ENCODE measurements at places on chromosomes 16 and 17.

DNA sequence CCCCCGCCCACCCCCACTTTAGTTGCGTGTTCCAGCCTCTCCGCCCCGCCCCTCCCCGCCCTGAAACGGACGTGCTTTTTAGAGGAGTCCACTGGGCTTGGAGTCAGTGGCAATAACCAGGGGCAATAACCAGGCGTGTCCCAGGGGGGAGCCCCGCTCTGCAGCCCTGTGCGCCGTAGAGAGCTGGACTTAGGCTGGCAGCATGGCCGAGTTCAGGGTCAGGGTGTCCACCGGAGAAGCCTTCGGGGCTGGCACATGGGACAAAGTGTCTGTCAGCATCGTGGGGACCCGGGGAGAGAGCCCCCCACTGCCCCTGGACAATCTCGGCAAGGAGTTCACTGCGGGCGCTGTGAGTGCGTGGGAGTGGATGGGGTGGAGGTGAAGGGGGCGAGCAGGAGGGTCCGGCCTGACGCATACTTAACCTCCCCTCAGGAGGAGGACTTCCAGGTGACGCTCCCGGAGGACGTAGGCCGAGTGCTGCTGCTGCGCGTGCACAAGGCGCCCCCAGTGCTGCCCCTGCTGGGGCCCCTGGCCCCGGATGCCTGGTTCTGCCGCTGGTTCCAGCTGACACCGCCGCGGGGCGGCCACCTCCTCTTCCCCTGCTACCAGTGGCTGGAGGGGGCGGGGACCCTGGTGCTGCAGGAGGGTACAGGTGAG lies at the start of gene ALOX15B:
TSS of gene ALOX15B (plus strand) at position 106 of the 657 bp plus-strand sequence. CDS start at position 203, 97 bp downstream.
- no peaks in the 10 kb centered on the region for H3K36me3 ChIP-seq
- H3K4me3 ChIP-seq, result no peak within 1 kb of the TSS
- H3K27ac ChIP-seq, result no peak within 1 kb of the TSS
- H3K4me1 ChIP-seq, result peaks cover 4% of the 10 kb centered on the region

DNA sequence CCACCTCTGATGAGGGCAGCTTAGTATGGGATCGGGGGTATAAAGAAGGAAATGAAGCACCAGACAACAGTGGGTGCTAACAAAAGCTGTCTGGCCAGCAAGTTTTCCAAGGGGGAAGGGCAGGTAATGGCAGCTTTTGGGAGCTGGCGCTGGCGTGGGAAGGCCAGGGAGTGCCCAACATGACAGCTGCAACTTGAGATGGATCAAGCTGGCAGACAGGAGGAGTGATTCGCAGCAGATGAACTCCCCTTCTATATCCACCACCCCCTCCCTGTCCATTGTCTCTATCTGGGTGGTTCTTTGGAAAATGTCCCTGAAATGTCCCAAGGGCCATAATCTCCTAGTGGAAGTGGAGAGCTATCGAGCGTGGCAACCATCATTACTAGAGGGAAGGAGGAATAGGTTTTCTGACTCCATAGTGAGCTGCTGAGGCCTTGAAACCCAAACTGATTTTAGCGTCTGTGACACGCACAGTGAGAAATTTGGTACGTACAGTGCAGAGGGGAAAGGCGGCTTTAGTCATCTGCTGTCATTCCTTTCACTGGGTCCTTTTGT lies 4.8 kb upstream of the INPP5K start:
- H3K27me3 ChIP-seq, result no peaks in the 10 kb centered on the region
- H3K4me1 ChIP-seq, result no peaks in the 10 kb centered on the region
- H3K27ac ChIP-seq, result peak overlapping the region; percentile 13

GRCh38 chr17:61784510-61784909 lies 78.8 kb downstream of the BRIP1 start:
- no peaks in the 10 kb centered on the region for H3K4me1 ChIP-seq
- no peaks in the 10 kb centered on the region for H3K27me3 ChIP-seq
- H3K27ac ChIP-seq, result no peak overlapping the region
- no peak for DNase-seq
- H3K36me3 ChIP-seq, result peaks cover 4% of the 10 kb centered on the region

GRCh38 chr16:57167953-57168352 lies 17.9 kb downstream of the PSME3IP1 start:
- H3K4me1 ChIP-seq, result peaks cover 16% of the 10 kb centered on the region
- no peaks in the 10 kb centered on the region for H3K27me3 ChIP-seq
- peaks cover 21% of the 10 kb centered on the region for H3K36me3 ChIP-seq

- peaks cover 5% of the 10 kb centered on the region for H3K4me1 ChIP-seq
- DNase-seq, result no peak
- H3K27ac ChIP-seq, result no peak overlapping the region
- no peaks in the 10 kb centered on the region for H3K36me3 ChIP-seq
- no peak overlapping the region for H3K4me3 ChIP-seq
- peaks cover 13% of the 10 kb centered on the region for H3K27me3 ChIP-seq
Observed at GRCh38 chr16:83577078-83577745, 230.6 kb upstream of the HSBP1 start.

GRCh38 chr16:31202414-31203375 lies at the start of gene PYCARD:
Gene PYCARD, minus strand, starts transcription at chr16:31202760. Its CDS starts 70 bp downstream, at chr16:31202690.
- H3K4me1 ChIP-seq, result no peaks in the 10 kb centered on the region
- H3K36me3 ChIP-seq, result peaks cover 17% of the 10 kb centered on the region
- H3K27ac ChIP-seq, result peak within 1 kb of the TSS; percentile 81
- peak within 1 kb of the TSS; percentile 79 for H3K4me3 ChIP-seq
- no peak for DNase-seq

- no peak for DNase-seq
- H3K4me3 ChIP-seq, result no peak overlapping the region
- H3K27ac ChIP-seq, result no peak overlapping the region
- peaks cover 24% of the 10 kb centered on the region for H3K27me3 ChIP-seq
Observed at GRCh38 chr16:54148974-54149373, 137.6 kb downstream of the IRX3 start.

DNA sequence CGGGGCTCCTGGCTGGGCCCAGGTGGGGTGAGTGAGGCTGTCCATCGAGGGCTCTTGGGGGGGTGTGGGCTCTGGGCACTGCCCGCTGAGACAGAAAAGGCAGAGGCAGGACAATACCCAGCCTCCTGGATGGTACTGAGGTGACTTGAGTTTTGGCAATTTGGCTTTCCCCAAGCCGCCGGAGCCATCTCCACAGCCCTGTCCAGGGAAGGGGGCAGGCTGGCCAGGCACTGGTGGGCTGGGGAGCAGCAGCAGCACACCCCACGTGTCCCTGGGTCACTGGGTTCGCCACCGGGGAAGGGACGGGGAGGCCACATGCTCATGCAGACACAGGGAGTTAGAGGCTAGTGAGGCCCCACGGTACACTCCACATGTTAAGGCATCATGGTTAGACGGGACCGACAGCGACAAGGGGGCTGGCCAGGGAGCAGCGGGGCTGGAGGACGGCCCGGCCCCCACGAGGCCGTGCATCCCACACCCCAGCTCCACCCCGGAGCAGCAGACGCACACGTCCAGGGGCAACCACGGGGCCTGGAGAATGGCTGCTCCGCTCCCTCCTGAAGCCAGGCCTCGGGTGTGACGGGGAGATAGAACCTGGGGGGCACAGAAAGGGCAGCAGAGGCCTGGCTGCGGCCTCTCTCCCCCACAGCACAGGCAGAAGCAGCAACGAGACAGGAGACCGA lies 3.0 kb downstream of the ARHGDIA start:
- no peak for DNase-seq
- peak overlapping the region; percentile 72 for H3K4me3 ChIP-seq
- H3K27me3 ChIP-seq, result no peaks in the 10 kb centered on the region
- peak overlapping the region; percentile 90 for H3K27ac ChIP-seq
- peaks cover 5% of the 10 kb centered on the region for H3K36me3 ChIP-seq

GRCh38 chr16:12999368-12999767 lies 98.0 kb downstream of the SHISA9 start:
- no peak for DNase-seq
- no peaks in the 10 kb centered on the region for H3K36me3 ChIP-seq
- no peak overlapping the region for H3K4me3 ChIP-seq

- peak overlapping the region; percentile 95 for H3K4me3 ChIP-seq
- peaks cover 7% of the 10 kb centered on the region for H3K36me3 ChIP-seq
- peaks cover 27% of the 10 kb centered on the region for H3K27me3 ChIP-seq
- no peaks in the 10 kb centered on the region for H3K4me1 ChIP-seq
- H3K27ac ChIP-seq, result peak overlapping the region; percentile 78
Observed at GRCh38 chr17:5097101-5097834, 14.4 kb downstream of the ZNF232 start.

- H3K27ac ChIP-seq, result no peak overlapping the region
- no peaks in the 10 kb centered on the region for H3K36me3 ChIP-seq
- DNase-seq, result no peak
- no peak overlapping the region for H3K4me3 ChIP-seq
- no peaks in the 10 kb centered on the region for H3K4me1 ChIP-seq
Observed at GRCh38 chr17:45794840-45795239, 10.7 kb downstream of the CRHR1 start.

DNA sequence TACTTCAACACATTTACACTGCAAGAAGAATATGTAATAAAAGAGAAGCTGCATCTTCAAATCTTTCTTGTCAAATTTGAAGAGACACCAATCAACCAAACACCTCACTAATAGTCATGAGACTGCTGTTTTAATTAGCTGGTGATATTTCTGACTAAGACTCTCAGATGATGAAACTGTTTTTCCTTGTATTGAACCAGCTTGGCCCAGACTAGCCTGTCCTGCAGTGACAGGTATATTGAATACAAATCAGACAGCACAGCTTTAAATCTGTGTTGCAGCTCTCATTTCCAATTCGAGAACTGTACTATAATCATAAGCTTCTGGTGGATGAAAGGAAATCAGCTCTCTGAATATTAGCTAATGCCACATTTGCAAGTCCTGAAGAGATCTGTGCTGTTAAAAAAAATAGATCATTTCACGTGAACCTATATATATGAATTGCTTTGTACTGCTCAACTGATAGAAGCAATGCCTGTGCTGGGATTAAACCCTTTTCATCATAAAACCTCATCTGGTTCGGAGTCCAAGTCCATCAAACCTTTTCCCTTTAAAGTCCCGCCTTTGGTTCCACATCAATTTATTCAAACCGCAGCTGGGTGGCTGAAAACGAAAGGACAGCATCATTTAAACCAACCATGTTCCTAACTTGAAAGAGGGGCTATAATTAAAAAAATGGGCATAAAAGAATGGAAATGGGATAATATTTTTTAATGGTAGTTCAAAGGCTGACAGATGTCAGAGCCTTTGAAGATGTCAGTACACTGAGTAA lies 306.2 kb downstream of the CEP112 start:
- H3K36me3 ChIP-seq, result no peaks in the 10 kb centered on the region
- H3K4me1 ChIP-seq, result peaks cover 16% of the 10 kb centered on the region
- H3K27ac ChIP-seq, result no peak overlapping the region
- DNase-seq, result no peak

DNA sequence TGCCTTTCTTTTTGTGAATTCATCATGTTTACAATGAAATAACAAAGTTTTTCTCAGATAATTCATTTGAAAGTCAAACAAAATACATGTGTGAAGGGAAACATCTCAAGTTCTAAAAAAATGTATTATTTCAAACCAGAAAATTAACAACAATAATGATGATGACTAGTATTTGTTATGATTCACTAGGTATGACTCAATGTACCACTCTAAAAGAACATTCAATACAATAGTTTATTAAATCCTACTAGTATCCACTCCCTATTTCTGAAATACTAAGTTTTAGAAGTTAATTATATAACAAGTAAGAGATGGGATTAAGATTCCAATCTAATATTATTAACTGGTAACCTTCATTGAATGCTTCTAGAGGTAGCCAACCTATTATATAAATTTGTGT lies 1444.8 kb upstream of the CDH8 start:
- no peaks in the 10 kb centered on the region for H3K36me3 ChIP-seq
- H3K27ac ChIP-seq, result no peak overlapping the region
- no peaks in the 10 kb centered on the region for H3K4me1 ChIP-seq
- H3K4me3 ChIP-seq, result no peak overlapping the region
- no peak for DNase-seq
- H3K27me3 ChIP-seq, result no peaks in the 10 kb centered on the region

DNA sequence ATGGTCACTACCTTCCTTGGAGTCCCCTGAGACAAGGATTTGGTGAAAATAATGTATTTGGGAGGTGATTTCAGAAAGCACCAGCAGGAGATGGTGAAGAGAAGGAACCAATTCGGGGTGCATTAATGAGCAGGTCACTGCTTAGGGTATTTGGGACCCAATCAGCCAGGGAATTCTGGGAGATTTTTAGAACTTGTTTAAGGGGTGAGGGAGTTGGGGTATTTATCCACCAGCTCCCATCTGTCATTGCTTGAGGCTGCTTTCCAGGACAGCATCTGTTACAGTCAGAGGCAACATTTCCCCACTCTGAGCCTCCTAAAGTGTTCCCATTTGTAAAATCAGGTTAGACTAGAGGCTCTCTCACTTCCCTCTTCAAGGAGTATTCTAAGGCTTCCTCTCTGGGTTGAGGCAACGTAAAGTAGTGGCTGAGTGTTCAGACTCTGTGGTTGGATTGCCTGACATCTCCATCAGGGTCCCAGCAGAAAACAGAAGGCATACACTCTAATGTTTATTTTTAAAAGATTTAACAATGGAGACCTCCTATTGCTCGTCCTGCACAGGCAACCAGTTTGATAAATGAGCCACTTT lies 60.9 kb downstream of the CLEC19A start:
- no peak for DNase-seq
- H3K36me3 ChIP-seq, result no peaks in the 10 kb centered on the region
- H3K4me3 ChIP-seq, result no peak overlapping the region
- no peak overlapping the region for H3K27ac ChIP-seq
- peaks cover 9% of the 10 kb centered on the region for H3K4me1 ChIP-seq
- peaks cover 3% of the 10 kb centered on the region for H3K27me3 ChIP-seq

DNA sequence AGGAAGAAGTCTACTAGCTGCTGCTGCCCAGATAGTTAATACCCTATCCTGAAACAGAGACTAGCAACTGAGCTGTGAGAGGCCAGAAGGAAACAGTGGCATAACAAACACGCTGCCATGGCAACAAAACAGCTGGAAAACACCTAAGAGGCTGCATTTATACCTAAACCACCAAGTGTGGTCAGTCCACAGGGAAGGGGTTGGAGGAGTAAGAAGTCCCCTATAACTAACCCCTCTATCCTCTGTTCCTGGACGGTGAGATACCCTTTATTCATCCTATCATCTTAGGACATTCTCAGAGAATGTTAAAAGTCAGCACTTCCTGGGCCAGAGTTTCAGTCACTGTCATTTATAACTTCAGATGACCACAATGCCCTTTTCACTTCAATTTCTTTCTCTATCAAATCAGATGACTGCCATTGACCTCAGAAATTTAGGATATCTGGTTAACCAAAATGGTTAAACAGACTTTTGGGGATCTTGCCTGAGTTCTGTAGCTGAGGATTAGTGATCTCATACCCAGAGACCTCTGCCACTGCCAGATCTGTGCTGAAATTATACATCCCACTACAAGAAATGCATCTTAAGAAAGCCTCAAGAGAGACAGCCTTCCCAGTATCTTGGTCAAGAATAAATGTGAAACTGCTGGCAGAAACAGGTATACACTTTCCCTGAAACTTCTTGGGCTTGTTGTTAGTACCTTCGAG lies 36.2 kb downstream of the STH start:
- H3K4me3 ChIP-seq, result no peak overlapping the region
- DNase-seq, result no peak
- no peaks in the 10 kb centered on the region for H3K4me1 ChIP-seq
- no peaks in the 10 kb centered on the region for H3K27me3 ChIP-seq
- H3K36me3 ChIP-seq, result peaks cover 38% of the 10 kb centered on the region
